ENCODE measurements at places on chromosomes 7 and 10.

DNA sequence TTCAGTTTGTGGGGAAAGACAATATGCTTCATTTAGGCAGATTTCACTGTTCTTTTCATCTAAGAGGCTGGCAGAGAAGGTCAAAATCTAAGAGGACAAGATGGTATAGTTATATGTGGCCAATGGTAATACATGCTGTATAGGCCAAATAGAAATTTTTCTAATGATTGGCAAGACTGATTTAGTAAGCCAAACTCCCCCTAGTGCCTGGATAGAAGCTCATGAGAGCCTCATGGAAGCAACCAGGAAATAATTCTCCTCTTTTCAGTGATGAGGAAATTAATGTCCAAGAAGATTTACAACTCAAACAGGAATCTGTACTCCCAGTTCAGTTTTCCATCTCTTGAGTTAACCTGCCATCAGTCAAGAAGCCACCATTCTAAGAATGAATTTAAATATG lies 253.6 kb upstream of the PHF14 start:
- DNase-seq, result no peak

DNA sequence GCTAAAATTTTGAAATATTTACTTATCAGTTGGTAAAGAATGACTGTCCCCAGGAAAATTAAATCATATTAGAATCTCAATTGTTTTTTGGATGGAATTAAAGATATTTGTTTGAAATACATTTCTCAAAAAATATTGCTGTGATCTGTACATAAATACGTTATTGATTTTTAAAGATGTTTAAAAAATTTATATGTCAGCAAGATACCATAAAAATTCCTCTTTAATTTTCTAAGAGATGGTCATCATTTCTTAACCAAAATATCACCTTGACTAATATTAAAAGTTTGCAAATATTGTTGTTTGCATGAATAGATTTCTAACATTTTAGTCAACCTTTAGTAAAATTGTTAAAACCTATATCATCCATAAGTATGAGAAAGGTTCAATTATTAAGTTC lies 147.4 kb upstream of the WNT16 start:
- DNase-seq, result no peak

GRCh38 chr10:82150123-82150900 lies 275.3 kb downstream of the NRG3 start:
- DNase-seq, result no peak

- DNase-seq, result no peak
These were observed at the start of gene HK1 for GRCh38 chr10:69278446-69278963. Gene HK1, plus strand, starts transcription at chr10:69278496.

DNA sequence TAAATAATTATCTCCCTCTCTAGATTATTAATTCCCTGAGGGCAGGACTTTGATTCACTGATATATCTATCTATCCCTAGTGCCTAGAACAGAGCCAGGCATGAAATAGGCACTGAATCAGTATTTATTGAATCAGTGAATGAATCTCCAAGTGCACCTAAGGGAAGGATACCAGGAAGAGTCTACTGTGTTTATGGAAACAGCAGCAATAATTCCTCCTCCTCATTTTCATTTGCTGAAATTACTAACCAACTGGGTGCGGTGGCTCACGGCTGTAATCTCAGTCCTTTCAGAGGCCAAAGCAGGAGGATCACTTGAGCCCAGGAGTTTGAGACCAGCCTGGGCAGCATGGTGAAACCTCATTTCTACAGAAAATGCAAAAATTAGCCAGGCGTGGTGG lies 161.2 kb downstream of the TCF7L2 start:
- DNase-seq, result no peak

DNA sequence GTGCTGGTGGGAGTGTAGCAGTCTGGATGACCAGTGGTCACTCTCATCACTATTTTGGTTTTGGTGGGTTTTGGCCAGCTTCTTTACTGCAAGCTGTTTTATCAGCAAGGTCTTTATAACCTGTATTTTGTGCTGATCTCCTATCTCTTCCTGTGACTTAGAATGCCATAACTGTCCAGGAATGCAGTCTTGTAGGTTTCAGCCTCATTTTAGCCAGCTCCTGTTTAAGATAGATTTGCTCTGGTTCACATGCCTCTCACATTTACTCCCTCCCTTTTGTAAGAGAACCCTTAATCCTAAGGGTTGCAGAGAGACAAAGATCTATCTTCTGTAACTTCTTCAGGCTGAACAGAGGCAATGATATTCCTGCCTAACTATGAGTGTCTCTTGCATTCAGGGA lies 51.2 kb upstream of the INHBA start:
- DNase-seq, result no peak

Data from activated T-helper 1 cell treated with anti-CD3 and anti-CD28 coated beads, Interleukin-2, amount 50 U/mL, for 16 hours (primary cell).